Upper lobe of right lung (tissue), 1 donor: ENCODE measurements at places on chromosomes 1 and 21.

- no peak for DNase-seq
Measured at GRCh38 chr1:229258031-229258756, 12.7 kb upstream of the RAB4A start.

- peak; percentile 31 for DNase-seq
Measured at GRCh38 chr1:157115429-157115838, 15.8 kb upstream of the ETV3L start.

- DNase-seq, result no peak
Measured at GRCh38 chr21:24737296-24737850, 869.9 kb downstream of the MRPL39 start.

- peak; percentile 87 for DNase-seq
Measured at GRCh38 chr1:201709564-201710295, 119.2 kb upstream of the IPO9 start.

- no peak for DNase-seq
Measured at GRCh38 chr1:88463401-88463985, 220.6 kb upstream of the PKN2 start.

DNA sequence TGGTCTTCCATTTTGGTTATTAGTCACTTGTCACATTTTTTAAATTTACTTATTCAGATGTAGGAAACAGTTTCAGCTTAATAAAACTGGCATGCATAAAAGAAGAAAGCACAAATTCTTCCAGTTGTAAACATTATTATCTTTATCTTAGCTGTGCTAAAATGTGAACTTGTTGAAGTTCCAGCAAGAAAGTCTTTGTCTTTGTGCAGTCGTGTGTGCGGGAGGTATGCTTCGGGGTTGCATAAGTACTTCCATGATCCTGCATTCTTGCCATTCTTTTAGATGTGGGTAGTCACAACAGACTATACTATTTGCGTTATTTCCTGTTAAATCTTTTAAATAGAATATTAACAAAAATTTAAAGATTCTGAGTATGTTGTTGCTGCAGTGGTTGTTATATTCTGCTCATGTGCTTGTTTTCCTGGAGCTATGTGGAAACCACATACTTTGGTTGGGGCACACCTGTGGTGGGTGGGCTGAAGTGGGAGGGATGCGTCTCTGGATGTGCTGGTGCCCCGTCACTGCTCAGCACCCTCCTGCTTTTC, 49.9 kb downstream of the CBS start:
- DNase-seq, result peak; percentile 5

- DNase-seq, result no peak
Measured at GRCh38 chr1:158992787-158993312, 16.9 kb upstream of the IFI16 start.

- no peak for DNase-seq
Measured at GRCh38 chr1:230157420-230158390, 90.7 kb downstream of the GALNT2 start.

GRCh38 chr1:98906809-98907208, 97.9 kb downstream of the PLPPR5 start:
- DNase-seq, result no peak

- no peak for DNase-seq
Measured at GRCh38 chr1:59431566-59432294, 134.8 kb downstream of the FGGY start.

DNA sequence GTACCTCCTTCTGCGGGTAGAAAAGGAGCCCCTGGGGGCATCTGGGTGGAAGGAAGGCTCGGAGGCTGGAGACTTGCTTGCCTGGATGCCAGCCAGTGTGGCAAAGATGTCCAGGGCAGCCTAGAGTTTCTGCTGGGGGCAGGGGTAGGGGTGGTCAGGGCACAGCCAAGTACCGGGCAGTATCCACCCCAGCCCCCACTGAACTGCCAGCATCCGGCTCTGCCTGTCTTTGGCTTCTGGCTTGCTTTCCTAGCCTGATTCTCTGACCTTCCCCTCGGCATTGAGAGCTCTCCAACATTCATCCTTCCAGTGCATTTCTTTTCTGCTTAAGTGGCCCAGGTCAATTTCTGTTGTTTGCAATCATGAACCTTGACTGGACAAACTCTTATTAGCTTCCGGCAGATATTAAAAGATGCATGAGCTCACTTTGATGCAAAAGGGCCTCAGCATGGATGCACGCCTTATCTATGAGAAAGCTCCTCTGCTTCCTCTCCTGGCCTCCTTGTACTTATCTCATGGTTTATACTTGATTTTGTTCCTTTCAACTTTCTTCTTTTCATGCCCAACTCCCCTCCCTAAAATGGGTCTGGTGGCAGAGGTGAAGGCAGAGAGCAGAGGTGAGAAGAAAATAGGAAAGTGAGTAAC, 116.9 kb downstream of the HLCS start:
- DNase-seq, result no peak

DNA sequence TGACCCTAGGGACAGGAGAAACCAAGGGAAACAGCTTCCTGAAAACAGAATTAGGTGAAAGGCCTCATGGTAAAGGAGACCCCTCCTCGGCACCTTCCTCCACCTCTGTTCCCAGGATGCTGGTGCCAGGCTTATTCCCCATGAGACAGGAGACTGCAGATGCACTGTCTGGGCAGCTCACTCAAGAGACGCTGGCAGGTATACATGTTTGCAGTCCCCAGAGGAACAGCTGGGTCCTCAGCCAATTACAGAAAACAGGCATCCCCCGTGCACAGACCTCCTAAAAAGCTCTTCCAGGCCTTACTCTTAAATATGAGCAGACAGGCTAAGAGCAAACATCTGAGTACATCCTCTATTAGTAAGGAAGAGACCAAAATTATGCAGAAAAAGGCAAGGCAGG, 6.5 kb downstream of the CCSAP start:
- DNase-seq, result no peak
